ENCODE measurements at places on chromosomes 2 and 18.

DNA sequence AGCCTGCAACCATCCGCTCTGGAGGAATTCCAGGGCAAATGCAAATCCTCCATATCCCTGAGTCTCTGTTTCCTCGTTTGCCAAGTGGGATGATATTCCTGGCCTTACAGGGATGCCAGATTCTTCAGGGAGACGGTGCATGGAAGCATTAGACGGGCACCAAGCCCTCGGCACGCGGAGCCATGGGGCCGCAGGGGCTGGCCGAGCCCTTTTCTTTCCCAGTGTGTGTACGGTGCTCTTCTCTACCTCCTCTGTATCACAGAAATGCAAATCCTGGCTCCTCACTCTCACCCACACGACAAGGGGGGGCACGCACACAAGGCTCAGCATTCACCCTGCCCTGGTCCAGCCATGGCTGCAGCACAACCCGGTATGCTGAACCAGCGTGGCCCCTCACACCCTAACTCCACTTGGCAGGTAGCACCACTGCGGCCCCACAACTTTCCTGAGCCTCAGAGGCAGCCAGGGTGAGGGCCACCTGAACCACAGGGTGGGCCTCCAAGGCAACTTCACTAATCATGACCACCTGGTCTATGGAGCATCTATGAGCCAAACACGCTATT, 64.1 kb upstream of the SALL3 start:
- DNase-seq, result no peak

DNA sequence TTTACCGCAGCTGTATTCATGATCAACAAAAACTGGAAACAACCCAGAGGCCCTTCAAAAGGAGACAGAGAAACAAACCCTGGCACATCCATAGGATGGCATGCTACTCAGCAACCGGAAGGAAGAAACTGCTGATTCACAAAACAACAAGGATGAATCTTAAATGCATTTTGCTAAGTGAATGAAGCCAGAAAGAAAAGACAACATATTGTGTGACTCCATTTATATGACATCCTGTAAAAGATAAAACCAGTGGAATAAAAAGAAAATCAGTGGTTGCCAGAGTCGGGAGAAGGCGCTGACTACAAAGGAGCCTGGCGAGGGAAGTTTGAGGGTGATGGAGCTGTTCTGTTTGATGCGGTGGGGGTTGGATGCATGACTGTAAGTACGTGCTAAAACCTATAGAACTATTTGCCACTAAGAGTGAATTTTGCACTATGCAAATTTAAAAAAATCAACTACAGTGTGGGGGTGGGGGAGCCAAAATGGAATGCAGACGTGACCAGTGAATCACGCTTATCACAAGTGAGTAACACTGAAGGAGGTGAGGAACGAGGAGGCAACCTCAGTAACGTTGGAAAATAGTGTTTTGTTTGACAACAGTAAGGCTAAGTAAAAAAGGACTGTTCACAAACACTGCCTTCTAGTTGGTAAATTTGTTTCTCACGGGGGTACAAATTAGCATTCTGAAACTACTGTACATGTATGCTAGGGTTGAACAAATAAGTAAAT, 108.9 kb downstream of the INHBB start:
- DNase-seq, result no peak

DNA sequence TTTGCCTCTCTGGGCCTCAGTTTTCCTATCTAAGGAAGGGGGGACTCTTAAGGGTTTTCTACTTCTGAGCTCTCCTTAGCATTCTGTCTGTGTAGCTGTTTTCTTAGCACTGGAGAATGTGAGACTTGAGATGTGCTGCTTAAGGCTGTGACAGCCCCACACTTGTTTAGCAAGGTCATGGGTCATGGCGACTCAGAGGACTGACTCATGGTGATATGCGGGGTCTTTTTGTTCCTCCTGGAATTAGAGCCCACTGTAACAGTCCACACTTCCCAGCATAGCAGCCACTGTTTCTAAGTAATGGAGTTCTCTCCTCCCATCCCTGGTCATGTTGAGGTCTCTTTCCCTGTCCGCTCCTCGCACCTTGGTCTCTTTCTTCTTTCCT, 4.1 kb upstream of the LPIN1 start:
- DNase-seq, result no peak

DNA sequence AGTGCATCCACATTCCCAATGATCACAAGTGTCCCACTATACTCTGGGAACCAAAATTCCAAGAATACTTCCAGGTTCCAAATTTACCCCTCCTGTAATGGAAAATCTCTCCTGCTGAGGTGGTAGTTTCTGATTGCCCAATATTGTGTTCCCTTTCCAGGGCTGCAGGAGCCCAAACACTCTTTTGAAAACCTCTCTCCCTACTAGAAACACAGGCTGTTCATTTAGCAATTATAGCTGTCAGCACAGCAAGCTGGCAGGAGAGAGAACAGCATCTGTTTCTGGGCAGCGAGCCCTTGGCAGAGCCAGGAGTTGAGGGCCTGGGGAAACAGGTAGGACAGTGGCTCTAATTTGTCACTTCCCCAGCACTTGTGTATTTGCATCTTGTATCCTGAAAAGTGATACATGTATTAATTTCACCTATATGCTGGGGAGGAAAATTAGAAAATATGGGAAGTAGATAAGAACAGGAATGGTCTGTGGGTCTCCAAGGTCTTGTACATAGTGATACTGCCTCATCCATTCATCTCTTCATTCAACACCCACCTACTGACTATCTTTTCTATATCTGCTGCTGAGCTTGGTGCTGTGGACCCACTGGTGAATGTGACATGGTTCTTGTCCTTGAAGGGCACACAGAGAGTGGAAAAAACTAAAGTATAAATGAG, 16.9 kb upstream of the PAIP2B start:
- peak; percentile 77 for DNase-seq

GRCh38 chr2:26157580-26157979, 15.3 kb upstream of the GAREM2 start:
- no peak for DNase-seq
